ENCODE measurements at places on chromosomes 16 and 17.
A peak's percentile ranks its signal among the peaks of the same experiment; 100 is the strongest.

DNA sequence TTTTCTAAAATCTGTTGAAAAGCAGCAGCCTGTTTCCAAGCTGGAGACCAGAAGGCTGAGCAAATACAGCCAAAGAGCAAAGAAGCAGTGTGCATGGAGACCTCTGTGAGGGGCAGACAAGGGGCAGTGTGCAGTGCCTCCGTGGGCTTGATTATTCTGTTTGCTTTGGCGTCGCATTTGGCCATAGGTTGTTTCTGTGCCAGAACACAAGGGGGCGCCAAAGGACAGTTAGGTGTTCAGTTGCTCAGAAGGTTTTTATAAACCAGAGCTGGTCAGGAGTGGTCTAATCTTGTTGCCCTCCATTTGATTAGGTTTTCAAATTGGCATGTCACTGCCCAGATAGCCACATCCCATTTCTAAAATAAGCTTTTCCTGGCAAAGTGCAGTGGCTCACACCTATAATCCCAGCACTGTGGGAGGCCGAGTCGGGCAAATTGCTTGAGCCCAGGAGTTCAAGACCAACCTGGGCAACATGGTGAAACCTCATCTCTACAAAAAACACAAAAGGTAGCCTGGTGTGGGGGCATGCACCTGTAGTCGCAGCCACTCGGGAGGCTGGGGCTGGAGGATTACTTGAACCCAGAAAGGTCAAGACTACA, 10.6 kb downstream of the MYH3 start:
- DNase-seq = no peak
- H3K36me3 ChIP-seq = peaks cover 2% of the 10 kb centered on the region
- no peaks in the 10 kb centered on the region for H3K4me1 ChIP-seq
- no peak overlapping the region for H3K27ac ChIP-seq
- no peaks in the 10 kb centered on the region for H3K27me3 ChIP-seq
- H3K4me3 ChIP-seq = no peak overlapping the region

- no peak overlapping the region for H3K4me3 ChIP-seq
- H3K27ac ChIP-seq = peak overlapping the region; percentile 42
- no peaks in the 10 kb centered on the region for H3K27me3 ChIP-seq
- DNase-seq = no peak
- peaks cover 5% of the 10 kb centered on the region for H3K36me3 ChIP-seq
Measured at GRCh38 chr17:12727076-12727760, 61.5 kb downstream of the MYOCD start.

DNA sequence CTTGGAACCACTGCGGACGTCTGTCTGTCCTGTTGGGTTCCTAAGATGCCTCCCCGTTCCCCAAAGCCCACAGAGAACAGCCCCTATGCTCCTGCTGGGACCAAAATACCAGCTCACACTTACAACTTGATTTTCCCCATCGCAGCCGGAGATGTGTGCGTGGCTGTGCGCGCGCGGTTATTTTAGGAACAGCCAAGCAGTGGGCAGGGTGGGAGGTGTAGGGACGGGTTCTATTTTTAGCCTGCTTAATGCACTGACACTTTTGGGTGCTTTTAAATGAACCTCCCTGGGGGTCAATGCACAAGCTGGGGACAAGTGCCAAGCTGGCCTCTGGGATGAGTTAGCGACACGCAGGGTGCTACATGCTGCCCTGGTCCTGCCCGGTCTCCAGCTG, 74.1 kb downstream of the KLHDC4 start:
- no peaks in the 10 kb centered on the region for H3K27me3 ChIP-seq
- H3K27ac ChIP-seq = no peak overlapping the region
- peaks cover 2% of the 10 kb centered on the region for H3K36me3 ChIP-seq
- DNase-seq = no peak

DNA sequence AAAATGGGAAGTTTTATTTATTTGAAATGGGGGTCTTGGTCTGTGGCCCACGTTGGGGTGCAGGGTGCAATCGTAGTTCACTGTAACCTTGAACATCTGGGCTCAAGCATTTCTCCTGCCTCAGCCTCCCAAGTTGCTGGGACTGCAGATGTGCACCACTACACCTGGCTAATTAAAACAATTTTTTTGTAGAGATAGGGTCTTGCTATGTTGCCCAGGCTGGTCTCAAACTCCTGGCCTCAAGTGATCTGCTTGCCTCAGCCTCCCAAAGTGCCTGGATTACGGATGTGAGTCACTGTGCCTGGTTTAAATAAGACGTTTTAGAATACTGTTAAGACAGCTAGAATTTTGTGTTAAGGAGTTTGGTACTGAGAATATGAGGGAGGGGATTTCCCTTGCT, 15.7 kb downstream of the PSMD11 start:
- H3K4me1 ChIP-seq = no peaks in the 10 kb centered on the region
- no peak for DNase-seq
- H3K27me3 ChIP-seq = no peaks in the 10 kb centered on the region
- no peak overlapping the region for H3K27ac ChIP-seq
- H3K4me3 ChIP-seq = no peak overlapping the region
- H3K36me3 ChIP-seq = peaks cover 51% of the 10 kb centered on the region

- DNase-seq = no peak
- H3K27me3 ChIP-seq = no peaks in the 10 kb centered on the region
- H3K4me3 ChIP-seq = no peak overlapping the region
Measured at GRCh38 chr16:6484935-6485334, 847.7 kb upstream of the RBFOX1 start.

GRCh38 chr16:63059676-63060075, 1023.4 kb upstream of the CDH8 start:
- no peaks in the 10 kb centered on the region for H3K27me3 ChIP-seq
- no peak for DNase-seq
- no peak overlapping the region for H3K27ac ChIP-seq
- no peaks in the 10 kb centered on the region for H3K36me3 ChIP-seq

DNA sequence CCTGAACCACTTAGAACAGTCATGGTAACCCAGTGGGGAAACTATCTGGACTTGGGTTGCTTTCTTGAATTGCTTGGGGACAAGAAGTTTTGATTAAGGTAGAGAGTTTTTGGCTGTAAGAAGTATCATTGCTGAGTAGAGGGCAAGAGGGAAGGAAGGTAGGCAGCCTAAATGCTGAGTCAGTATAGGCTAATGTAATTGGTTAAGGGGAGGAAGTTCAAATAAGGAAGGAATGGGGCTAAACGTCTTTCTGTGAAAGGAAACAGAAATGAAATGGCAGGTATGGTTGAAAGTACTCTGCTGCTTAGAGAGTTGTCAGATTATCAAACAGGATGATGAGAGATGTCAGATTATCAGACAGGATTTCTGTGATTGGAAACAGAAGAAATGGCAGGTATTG, 20.3 kb downstream of the KPNB1 start:
- no peak overlapping the region for H3K27ac ChIP-seq
- no peaks in the 10 kb centered on the region for H3K4me1 ChIP-seq
- peaks cover 70% of the 10 kb centered on the region for H3K36me3 ChIP-seq
- no peaks in the 10 kb centered on the region for H3K27me3 ChIP-seq

DNA sequence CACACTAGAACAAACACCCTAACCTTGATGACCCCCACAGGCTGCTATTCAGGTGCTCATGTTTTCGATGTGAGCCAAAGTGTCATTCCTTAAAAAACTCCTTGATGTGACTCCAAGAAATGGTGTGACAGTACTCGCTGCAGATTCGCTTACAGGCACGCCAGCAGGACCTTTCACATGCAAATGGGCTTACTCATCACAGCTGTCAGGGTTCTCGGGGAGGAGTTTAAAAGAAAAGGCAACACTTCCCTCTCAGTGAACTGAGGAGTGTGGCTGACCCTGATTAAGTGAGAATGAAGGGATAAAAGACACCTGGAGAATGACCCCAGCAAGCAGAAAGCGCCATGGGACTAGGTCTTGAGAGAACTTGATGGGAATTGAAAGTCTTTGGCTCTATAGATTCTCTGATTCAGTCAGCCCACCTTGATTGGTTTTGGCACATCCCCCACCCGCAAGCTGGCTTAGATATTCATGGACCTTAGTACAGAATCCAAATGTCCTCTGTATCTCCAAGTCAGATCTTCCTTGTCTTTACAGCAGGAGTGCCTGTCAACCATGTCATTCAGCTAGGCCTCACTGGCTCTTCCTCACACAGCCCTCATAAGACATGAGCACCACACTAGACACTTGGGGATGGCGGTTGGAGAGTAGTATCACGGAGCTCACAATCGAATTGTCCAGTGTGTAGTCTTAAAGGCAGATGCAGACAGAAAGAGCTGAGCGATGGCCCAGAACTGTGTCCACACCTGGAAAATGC, 82.6 kb downstream of the HIC1 start:
- peak overlapping the region; percentile 75 for H3K27ac ChIP-seq
- DNase-seq = no peak
- no peak overlapping the region for H3K4me3 ChIP-seq
- H3K4me1 ChIP-seq = peaks cover 27% of the 10 kb centered on the region
- no peaks in the 10 kb centered on the region for H3K36me3 ChIP-seq

- no peaks in the 10 kb centered on the region for H3K36me3 ChIP-seq
- DNase-seq = no peak
- no peak overlapping the region for H3K4me3 ChIP-seq
- H3K4me1 ChIP-seq = no peaks in the 10 kb centered on the region
- H3K27me3 ChIP-seq = peaks cover 48% of the 10 kb centered on the region
- no peak overlapping the region for H3K27ac ChIP-seq
Measured at GRCh38 chr16:29737713-29738112, 8.1 kb downstream of the C16orf54 start.

DNA sequence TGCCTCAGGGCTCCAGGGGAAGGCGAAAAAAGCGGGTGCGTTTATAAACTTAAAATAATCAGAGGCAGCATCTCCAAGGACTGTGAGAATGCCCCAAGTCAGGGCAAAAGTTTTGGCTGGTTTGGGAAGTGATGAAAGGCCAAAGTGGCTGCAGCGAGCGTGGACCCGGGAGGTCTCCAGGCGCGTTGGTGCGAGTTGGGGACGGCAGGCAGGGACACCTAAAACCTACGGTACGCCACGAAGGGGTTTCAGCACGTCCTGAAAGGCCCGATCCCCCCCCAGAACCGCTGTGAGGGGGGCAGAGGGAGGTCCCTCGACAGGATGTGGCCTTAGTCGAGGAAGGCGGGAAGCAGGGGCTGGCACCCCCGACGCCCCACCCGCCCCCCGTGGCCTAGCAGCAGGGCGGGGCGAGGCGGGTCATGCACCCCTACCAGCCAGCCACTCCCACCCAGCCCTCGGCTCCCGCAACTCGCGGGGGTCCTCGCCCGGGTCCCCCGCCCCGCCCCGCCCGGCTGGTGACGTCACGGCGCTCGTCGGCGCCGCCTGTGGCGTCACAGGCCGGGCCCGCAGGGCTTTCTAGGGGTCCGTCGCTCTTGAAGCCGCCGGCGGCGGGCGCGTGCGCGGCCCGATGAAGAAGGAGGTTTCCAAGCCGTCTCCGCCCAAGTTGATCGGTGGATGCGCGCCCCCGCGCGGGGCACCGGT, at the start of gene MYCBPAP:
TSS of gene MYCBPAP (plus strand) at position 569 of the 702 bp plus-strand sequence. CDS start 236 bp downstream, outside the sequence.
- DNase-seq = peak; percentile 87
- peaks cover 5% of the 10 kb centered on the region for H3K27me3 ChIP-seq
- peak within 1 kb of the TSS; percentile 73 for H3K27ac ChIP-seq
- H3K36me3 ChIP-seq = no peaks in the 10 kb centered on the region

GRCh38 chr16:46894036-46894672, 10.0 kb downstream of the GPT2 start:
- DNase-seq = no peak
- H3K27ac ChIP-seq = no peak overlapping the region
- H3K27me3 ChIP-seq = no peaks in the 10 kb centered on the region
- H3K36me3 ChIP-seq = peaks cover 14% of the 10 kb centered on the region
- peaks cover 11% of the 10 kb centered on the region for H3K4me1 ChIP-seq
- H3K4me3 ChIP-seq = no peak overlapping the region

DNA sequence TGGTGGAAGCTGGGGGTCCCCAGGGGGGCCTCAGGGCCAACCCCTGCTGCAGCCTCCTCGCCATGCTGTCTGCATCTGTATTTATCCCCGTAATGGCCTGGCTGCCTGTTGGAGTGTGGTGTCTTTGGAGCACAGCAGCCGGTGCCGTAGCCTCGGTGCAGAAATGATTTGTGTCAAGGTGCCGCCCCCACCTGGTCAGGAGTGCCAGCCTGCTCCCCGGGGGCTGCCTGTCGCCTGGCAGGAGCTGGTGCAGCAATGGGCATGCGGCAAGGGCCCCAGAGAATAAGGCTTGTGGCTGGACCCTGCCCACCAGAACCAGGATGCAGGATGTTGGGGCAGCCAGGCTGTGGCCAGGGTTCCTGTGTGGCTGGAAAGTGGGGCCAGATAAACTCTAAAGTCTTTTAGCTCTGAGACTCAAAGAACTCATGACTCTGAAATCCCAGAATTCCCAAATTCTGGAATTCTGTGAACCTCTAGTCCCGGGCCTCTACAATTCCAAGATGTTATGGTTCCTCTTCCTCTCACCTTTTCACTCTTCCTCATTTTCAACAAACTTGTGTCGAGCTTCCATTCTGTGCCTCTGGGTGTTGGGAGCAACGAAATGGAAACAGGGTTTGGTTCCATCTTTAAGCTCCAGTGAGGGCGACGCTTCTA, 5.9 kb downstream of the CPNE2 start:
- no peak for DNase-seq
- no peak overlapping the region for H3K4me3 ChIP-seq
- no peaks in the 10 kb centered on the region for H3K36me3 ChIP-seq
- H3K27ac ChIP-seq = no peak overlapping the region
- no peaks in the 10 kb centered on the region for H3K27me3 ChIP-seq

DNA sequence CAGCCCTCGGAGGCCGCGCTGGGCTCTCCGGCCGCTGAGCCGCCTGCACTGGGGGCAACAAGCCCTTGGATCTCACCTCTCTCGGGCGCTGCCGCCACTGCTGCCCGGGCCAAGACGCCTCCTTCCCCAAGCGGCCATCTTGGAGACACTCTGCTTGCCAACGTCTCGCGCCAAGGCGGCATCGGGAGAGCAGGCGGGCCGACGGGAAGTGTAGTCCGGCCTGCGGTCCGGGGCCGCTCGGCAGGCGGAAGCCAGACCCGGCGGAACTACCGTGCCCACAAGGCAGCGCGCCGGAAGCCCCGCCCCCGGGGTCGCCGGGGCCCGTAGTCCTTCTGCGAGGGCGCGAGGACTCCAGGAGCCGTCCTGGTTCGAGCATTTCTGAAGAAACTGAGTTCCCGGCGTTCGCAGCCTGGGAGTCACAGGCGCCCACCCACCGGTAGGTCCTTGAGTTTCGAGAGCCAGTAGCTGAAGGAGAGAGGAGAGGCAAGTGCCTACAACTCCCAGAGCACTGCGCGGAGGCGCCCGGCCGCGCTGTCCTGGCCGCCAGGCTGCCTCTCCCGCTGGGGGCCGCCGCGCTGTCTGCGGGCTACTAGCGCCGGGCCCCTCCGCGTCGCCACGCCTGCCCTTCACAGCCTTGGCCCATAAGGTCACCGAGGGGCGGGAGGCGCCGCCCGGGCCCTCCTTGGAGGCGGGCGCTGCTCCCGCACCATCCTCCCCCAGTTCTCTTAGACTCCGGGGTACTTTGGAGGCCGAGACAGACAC, at the start of gene TMEM11:
TSS of gene TMEM11 (minus strand) at position 147 of the 762 bp plus-strand sequence. CDS start at position 138, 9 bp downstream.
- no peaks in the 10 kb centered on the region for H3K27me3 ChIP-seq
- DNase-seq = peak; percentile 98
- H3K36me3 ChIP-seq = peaks cover 6% of the 10 kb centered on the region
- H3K4me1 ChIP-seq = peaks cover 29% of the 10 kb centered on the region
- H3K27ac ChIP-seq = peak within 1 kb of the TSS; percentile 95

DNA sequence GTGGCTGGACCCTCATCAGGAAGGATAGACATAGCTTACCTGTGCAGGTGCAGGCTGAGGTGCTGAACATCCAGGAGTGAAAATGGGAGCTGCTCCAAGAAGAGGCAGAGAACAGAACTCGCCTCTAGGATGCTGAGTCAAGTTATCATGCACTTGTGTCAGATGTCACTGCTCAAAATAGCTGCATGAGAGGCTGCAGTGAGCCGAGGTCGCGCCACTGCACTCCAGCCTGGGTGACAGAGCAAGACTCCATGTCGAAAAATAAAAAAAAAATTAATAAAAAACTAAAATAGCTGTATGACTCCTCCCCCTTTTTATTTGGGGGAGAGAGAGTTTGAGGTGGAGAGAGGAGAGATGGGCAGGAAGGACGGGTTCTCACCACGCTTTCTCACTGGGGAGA, 148.8 kb downstream of the FOXL1 start:
- H3K27me3 ChIP-seq = peaks cover 11% of the 10 kb centered on the region
- no peak overlapping the region for H3K27ac ChIP-seq
- H3K4me1 ChIP-seq = no peaks in the 10 kb centered on the region
- H3K36me3 ChIP-seq = no peaks in the 10 kb centered on the region
